ENCODE measurements at places on chromosomes 16 and 17. TPM values are rescaled to one million over a fixed set of nuclear protein-coding genes. Genes with fewer than 3 reads are reported as not detected.

The TBC1D3K gene
- not detected for total RNA-seq

The HOXB3 gene
- 1.2 TPM for total RNA-seq

The ATP1B2 gene
- 3.7 TPM for total RNA-seq

The TBX4 gene
- not detected for total RNA-seq

The RASL10B gene
- 24.7 TPM for total RNA-seq

The TBC1D3C gene
- 0.32 TPM for total RNA-seq

The CD300H gene
- not detected for total RNA-seq

The BCL6B gene
- total RNA-seq, result 19.8 TPM

- DNase-seq, result peak; percentile 73
Observed at GRCh38 chr17:43694081-43694870, 32.6 kb upstream of the MEOX1 start.

DNA sequence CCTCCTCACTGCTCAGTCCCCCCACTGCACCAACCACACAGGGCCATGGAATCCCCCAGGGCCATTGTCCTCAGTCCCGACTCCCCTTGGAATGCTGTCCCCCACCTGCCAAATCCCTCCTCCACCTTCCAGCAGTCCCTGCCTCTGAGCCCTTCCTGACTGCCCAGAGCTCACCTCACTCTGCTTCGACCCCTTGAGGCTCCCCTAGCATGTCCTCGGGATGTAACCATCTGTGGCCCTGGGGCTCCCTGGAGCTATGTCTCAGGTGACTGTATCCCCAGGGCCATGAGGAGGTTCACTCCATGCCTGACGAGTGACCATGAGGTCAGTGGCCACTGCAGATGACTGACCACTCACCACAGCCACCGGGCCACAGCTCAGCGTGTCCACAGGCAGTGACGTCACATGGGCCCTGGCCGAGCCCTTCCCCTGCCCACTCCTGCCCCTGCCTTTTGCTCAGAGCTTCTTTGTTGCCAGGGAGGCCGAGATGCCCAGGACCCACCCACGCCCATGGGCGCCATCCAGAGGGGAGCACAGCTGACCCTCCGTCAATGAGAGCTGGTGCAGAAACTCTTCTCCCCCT is 7.7 kb upstream of the PIEZO1 start:
- DNase-seq, result no peak

DNA sequence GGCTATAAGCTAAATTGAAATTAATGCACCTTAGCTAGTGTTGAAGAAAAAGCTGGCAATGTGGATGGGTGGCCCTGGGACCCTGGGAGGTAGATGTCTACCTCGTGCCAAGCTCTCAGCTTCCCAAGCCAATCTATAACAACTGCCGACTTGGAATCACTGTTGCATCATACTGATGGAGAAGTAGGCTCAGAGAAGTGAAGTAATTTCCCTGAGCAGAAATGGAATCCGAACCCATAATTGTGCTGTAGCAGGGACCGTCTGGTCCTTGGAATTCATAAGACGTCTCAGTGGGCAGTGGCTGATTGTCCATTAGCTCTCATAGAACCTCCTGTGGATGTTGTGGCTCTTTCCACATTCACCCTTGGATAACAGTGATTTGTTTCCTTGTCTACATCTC is 196.6 kb downstream of the RAB11FIP4 start:
- no peak for DNase-seq

DNA sequence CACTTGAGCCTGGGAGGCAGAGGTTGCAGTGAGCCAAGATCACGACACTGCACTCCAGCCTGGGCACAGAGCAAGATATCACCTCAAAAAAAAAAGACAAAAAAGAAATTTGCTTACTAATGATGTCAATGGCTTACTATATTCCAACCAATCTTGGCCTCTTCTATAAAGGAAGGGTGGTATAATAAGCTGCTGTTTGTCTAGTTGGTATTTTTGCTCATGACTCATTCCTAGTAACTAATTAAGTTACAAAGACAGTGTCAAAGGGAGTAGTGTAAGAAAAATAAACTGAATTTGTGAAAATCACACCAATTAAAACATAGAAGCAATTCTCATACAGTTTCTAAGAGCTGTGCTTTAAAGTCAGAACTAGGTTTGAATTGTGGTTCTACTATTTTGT is 82.5 kb downstream of the NLK start:
- DNase-seq, result no peak

DNA sequence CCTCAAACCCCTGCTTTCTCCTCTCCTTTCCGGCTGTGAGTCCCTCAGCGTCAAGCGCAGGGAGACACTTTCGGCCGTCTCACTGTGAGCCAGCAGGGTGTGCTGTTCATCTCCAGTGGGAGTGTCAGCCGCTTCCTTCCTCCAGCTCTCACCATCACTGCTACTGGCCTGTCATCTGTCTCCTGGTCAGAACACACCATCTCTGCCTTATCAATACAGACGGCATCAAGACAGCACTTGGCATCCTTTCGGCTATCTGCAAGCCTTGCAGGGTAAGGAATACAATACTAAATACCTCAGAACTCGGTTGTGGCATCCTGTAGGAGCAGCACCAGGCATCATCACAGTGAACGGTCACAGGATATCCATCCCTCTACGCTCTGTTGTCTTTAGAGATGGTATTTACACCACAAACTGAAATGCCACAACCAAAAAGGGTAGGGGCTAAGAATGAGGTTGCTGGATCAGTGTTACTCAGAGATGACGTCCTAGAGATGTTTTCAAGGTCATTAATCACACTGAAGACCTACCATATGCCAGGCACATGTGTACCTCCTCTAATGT is 20.7 kb upstream of the CMTM4 start:
- peak; percentile 36 for DNase-seq

DNA sequence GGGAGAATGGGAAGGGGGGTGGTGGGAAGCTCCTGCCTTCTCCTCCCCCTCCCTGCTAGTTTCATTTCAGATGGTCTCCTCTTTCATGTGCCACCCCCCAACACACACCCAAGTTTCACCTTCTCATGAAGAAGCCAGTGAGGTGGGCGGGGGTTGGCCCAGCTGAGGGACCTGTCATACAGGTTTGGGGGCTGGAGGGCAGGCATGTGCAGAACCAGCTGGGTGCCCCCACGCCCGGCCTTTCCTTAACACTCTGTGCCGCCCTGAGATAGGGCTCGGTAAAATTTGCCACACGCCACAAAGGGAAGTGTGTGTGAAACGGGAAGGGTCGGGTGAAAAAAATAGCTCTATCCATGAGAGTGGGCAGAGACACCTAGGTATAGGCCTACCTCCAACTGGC is 57.4 kb downstream of the PIPOX start:
- no peak for DNase-seq

- DNase-seq, result no peak
Observed at GRCh38 chr17:71632328-71632727, 488.5 kb upstream of the SOX9 start.

DNA sequence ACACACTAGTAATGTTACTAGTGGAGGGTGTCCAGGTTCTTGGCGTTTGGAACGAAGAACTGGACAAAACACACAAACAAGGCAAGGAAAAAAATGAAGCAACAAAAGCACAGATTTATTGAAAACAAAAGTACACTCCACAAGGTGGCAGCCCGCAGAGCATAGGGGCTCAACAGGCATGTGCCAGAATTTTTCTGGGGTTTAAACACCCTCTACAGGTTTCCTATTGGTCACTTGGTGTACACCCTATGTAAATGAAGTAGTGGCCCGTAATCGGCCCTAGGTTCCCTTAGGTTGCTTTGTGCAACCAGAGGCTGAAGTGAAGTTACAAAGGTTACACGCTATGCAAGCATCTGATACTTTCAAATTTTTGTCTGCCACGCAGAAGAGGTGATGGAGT is 8.1 kb downstream of the OR2C1 start:
- no peak for DNase-seq

DNA sequence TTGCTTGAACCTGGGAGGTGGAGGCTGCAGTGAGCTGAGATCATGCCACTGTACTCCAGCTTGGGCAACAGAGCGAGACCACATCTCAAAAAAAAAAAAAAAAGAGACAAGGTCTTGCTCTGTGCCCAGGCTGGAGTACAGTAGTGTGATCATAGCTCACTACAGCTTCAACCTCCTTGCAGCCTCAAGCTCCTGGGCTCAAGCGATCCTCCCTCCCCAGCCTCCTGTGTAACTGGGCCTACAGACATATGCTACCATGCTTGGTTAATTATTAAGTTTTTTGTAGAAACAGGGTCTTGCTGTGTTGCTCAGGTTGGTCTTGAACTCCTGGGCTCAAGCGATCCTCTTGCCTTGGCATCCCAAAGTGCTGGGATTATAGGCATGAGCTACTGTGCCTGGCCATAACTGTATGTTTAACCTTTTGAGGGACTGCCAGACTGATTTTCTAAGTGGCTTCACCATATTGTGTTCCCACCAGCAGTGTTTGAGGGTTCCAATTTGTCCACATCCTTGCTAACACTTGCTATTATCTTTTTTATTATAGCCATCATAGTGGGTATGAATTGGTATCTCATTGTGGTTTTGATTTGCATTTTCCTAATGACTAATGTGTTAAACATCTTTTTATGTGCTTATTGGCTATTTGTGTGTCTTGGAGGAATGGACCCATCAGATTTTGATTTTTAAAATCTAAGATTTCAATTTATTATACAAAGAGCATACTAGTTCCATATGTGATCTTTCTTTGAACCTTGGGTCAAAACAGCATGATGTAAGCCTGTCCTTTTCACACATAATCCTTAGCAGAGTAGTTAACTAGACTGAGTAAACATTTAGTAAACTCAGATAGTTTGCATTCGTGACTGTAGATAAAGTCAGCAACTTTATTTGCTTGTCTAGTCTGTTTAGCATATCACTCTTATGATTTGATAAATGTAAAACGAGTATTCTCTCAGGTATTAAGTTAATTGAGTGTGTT is 38.1 kb upstream of the KPNB1 start:
- no peak for DNase-seq

GRCh38 chr17:56653877-56654276 is 60.4 kb downstream of the NOG start:
- no peak for DNase-seq

DNA sequence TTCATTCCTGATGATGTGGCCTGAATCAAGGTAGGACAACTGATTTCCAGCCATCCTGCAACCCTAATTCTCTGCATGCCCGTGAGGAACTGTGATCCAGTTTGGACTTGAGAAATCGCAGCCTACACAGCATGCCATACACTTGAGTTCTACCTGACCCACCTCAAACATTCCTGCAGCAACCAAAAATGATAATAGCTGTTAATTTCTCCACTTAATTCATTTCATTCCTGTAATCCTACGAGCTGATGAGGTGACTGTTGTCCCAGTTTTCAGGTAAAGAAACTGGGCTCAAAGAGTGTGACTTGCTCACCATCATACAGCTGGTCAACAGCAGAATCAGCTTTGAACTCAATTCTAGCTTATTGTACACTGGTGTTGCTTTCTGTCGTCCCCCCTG is 2.2 kb upstream of the GAS7 start:
- DNase-seq, result no peak
